NCI-H1436 treated with DMSO at 0.1 percent for 48 hours (cell line): ENCODE measurements at places on chromosomes 12 and 14.

DNA sequence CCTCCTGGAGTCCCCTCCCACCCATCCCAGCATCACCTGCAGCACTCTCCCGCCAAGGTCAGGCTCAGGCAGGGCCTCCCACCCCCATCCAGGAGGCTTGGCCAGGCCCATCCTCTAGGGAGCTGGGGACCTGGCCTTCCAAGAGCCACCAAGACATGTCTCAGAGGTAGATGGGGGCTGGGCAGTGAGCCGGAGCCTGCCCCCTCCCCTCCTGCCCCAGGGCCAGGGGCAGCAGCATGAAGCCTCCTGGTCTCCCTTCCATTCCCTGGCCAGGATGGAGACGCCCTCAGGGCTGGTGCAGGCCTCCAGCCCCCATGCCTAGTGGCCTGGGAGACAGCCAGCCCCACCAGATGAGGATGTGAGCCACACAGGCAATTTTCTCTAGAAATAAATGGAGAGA, 69.3 kb upstream of the C14orf180 start:
- DNase-seq: no peak

DNA sequence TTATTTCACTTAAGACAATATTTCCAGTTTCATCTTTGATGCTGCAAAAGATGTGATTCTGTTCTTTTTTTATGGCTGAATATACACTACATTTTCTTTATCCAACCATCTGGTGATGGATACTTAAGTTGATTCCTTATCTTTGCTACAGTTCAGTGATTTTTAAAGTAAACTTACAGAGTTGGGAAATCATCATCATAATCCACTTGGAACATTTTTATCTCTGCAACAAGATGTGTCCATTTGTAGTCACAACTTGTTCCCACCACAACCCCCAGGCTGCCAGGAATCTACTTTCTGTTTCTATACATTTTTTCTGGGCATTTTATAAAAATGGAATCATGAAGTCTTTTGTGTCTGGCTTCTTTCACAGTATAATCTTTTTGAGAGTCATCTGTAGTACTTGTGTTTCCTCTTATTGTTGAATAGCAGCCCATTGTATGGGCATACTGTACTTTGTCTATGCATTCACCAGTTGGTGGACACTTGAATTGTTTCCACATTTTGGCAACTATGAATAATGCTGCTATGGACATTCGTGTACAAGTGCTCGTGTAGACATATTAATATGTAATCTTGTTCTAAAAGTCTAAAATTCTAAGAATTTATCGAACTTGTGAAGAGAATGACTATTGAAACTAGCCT, 212.5 kb upstream of the DDHD1 start:
- no peak for DNase-seq

DNA sequence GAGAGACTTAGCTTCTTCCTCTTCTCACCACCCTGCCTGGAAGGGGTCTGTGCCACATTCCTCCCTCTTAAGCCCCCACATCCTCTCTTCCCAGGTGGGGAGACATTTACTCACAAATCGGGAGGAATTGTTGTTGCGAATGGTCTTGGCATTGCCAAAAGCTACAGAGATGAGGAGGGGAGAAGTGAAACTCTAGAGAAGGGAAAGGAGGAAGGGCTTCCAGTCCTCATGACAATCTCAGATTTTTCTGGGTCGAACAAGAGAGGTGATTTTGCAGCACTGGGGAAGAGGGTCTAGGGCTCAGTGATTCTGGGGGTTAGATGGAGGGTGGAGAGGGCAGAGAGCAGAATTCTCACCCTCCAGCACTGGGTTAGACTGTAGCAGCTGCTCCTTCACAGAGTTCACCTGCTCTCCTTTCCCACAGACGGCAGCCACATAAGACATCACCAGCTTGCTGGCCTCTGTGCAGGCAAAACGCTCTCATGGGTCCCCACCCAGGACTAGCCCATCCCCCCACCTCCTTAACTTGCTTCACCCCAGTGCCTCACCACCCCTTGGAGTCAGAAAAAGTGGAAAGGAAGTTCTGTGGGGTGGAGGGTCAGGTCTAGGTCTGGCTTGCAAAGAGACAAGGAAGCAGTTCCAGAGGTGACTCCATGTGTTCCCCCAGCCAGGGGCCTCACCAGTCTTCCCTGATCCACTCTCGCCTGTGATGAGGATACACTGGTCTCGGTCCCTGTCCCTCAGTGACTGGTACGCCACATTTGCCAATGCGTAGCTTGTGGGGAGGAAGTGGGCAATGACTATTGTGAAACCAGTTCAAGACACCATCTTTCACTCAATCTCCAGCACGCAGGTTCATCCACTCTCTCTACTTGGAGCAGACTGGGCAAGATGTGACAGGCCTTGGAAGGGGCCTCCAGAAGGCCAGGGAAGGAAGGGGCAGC, 2.7 kb downstream of the MYO1A start:
- no peak for DNase-seq

DNA sequence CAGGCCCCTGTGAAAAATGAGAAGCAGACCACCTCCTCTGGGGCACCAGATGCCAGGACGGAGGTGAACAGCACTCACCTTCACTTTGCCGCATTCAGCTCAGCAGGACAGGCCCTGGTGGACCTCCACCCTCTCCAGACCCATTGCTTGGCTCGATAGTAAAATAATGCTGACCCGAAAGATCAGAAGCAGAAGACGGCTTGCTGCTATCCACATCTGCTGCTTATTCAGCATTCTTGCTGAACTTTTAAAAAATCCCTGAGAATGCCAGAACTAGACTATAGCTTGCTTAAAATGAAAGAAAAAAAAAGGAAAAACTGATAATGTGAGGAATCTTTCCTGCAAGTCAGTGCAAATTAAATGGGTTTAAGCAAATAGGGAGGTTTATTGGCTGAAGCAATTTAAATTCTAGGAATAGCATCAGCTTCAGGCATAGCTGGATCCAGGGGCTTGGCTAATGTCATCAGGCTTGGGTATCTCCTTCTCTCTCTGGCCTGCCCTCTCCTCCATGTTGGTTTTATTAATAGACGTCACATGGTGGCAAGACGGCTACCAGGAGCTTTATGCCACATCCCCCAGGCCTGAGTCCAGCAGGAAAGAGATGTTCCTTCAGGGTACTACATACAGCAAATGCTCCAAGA, 137.9 kb downstream of the SCARB1 start:
- no peak for DNase-seq

DNA sequence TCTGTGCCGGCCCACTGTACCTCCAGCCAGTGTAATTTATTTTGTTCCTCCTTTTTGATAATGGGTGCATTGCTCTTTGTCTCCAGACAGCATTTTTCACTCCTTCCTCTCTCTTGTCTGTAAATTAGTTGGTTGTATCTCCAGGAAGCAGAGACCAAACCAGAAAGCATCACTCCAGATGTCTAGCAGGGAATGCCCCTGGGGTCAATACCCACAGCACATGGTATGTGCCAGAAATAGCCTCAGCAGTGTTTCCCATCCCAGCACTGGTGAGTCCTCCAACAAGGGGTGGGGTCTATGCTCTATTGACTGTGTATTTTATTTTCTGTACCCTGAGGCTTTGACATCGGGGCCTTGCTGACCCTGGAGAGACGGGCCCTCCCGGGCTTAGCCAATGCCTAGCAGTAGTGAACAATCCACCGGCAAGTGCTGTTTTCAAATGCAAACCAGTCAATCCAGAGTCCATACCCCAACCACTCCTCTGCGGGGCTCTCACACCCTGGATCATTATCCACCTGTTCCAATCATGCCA, 50.2 kb upstream of the FZD10 start:
- no peak for DNase-seq

DNA sequence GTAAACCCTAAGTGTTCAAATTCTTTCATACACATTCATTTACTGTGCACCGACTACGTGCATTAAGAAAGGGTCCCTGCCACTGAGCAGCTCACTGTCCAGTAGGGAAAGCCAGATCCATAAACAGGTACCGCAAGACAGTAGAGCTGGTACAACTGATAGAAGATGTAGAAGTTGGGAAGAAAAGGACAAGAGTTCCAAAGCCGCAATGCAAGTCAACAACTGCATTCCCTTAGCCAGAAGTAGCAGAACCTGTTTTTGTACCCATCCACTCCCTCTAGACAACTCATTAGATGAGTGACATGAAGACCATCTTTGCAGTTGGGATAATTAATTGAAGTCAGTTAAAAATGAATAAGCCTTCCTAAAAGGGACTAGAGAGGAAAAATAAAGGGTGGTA, 1.3 kb downstream of the SENP1 start:
- no peak for DNase-seq

DNA sequence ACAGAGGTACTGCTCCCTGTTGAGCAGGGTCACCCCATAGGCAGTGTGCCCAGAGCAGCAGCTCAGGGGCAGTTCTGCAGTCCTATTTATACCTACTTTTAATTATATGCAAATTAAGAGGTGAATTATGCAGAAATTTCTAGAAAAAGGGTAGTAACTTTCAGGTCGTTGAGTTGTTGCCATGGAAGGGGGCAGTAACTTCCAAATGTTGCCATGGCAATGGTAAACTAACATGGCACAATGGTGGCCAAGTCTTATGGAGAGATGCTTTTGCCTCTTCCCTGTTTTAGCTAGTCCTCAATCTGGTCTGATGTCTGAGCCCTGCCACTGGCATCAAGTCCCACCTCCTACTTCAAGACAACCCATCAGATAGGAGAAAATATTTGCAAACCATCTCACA, 30.4 kb upstream of the P2RX7 start:
- DNase-seq: no peak

DNA sequence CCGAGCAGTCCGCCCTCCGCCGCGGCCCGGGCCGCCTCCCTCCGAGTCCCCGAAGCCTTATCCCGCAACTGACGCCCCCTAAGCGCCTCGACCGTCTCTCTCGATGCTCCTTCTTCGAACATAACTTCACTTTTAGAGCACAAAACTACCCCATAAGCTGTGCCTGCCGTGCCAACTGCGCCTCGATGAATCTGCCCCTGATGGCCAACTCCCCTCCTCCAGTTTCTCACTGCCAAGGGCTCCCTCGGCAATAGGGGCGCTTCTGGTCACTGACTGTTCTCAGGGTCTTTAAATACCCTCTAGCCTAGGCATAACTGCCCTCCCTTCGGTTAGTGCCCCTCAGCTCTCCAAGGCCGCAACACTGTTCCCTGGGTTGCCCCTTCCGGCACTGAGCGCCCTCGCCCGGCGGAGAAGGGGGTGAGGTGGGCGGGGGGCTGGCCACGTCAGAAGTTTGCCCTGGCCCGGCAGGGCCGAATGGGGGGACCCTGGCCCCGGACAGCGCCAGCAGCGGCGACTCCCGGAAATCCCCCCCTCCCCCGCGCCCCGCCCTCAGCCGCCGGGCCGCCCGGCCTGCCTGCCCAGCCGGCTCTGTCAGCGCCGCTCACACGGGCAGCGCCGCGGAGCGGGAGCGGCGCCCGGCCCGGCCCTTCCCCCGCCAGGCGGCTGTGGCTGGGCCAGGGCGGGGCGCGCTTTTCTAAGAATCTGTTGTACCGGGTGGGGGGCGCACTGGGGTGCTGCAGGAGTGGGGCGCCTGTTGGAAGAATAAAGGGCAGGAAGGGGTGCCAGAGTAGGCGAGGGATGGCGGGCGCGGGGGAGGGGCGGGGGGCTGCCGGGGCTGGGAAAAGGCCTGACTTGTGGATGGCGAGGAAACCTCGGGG, 10.6 kb downstream of the RARG start:
- DNase-seq: no peak

- no peak for DNase-seq
Observed at GRCh38 chr12:92582475-92582874, 120.3 kb upstream of the PLEKHG7 start.

DNA sequence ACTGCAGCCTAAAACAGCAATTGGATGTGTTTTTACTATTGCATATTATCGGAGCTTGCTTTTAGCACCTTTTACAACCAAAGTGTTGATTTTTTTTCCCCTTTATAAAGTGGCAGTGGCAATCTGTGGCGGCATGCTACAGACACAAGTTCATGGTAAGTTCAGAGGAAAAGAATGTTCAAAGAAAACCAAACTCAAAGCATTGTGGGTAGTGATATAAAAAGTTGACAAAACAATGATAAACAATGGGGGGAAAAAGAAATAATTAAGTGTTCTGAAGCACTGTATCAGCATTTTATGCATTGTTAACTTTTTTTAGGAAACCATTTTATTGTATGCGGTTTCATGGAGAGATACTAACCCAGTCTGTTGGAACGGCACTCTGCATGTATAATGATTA, 492.0 kb upstream of the SOX5 start:
- DNase-seq: no peak
